BJ (cell line): ENCODE measurements at places on chromosomes 6 and 20.

GRCh38 chr6:147759093-147759492 lies 250.6 kb downstream of the SAMD5 start:
- peak; percentile 15 for DNase-seq

DNA sequence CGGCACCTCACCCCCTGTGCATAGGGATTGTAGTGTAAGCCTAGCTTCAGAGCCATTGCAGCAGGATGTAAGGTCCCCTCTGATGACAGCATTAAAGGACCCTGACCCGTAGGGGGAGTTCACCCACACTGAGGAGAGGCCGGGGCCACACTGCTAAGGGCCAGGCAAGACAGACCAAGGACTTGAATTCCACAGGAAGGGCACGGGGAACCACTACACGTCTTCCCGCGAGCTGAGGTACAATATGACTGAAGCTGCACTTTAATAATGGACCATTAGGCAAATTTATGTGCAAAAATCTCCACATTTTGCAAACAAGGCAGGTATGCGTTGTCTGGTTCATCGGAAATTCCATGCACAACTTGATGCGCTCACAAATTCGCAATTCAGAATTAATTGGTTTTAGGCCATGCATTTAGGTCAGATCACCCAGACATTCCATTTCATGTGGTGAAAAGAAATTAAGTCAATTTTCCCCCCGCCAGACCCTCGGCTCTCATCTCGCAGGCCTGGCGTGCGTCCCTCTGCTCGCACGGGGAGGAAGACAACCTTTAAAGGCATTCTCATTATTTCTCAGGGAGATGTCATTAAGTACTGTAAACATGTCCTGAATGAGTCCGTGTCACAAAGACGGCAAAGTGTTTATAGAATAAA lies 111.8 kb downstream of the FOXA2 start:
- DNase-seq = no peak

GRCh38 chr6:137283940-137284810 lies 65.0 kb upstream of the IFNGR1 start:
- no peak for DNase-seq

GRCh38 chr6:6390849-6391602 lies 70.6 kb upstream of the F13A1 start:
- DNase-seq = no peak

- DNase-seq = no peak
Measured at GRCh38 chr6:25369036-25369432, 89.9 kb downstream of the CARMIL1 start.

- peak; percentile 3 for DNase-seq
Measured at GRCh38 chr6:126076992-126077664, 90.8 kb downstream of the TRMT11 start.

DNA sequence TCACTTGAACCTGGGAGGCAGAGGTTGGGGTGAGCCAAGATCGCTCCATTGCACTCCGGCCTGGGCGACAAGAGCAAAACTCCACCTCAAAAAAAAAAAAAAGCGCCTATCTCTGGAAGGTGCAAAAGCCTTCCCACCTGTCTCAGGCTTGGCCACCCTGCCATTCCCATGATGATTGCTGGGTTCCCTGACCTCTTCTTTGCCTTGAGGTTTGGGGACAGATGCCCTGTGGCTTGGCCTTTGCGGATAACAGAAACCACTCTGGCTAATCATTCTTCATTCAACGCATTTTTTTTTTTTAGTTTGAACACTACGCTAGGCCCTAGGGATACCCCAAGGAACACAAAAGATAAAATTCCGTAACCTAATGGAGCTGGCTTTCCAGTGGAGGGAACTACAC lies 6.8 kb upstream of the HMGA1 start:
- DNase-seq = no peak

- DNase-seq = no peak
Measured at GRCh38 chr6:136920216-136920615, 1.9 kb upstream of the SLC35D3 start.

DNA sequence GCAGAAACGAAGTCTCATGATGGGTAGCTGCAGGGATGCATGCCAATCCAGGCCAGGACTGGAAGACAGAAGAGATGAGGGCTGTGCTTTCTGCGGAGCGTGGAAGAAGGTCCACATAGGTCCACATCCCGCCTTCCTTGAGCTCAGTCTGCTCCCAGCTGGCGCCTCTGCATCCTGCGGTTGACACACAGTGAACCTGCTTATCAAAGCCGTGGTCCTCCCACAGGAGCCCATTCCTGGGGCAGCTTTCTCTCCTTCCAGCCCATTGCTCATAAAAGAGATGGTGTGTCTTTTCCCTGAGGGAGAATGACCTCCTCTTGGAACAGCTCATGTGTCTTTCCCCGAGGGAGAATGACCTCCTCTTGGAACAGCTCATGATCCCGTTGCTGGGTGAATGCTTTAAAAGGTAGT lies 225.4 kb downstream of the CDH4 start:
- no peak for DNase-seq

DNA sequence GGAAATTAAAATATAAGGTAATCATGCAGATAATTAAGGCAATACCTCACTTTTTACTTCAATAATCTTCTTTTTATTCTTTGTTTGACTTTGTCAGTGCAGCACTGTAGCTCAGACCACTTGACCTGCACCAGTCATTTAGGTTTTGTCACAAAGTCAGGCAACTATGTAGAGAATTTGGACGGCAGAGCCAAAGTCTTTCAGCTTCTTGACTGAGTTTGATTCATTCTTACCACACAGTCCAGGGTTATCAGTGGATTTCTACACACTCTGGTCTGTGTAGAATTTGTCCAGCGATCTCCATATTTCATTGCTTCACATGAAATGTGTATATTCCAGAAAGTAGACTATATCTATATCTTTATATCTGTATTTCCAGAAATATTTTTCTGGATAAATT lies 107.3 kb downstream of the TFAP2B start:
- DNase-seq = no peak
